Caco-2 (cell line): ENCODE measurements at places on chromosomes 2 and 18.

GRCh38 chr2:12094134-12094533 lies 347.7 kb downstream of the LPIN1 start:
- no peak for DNase-seq

DNA sequence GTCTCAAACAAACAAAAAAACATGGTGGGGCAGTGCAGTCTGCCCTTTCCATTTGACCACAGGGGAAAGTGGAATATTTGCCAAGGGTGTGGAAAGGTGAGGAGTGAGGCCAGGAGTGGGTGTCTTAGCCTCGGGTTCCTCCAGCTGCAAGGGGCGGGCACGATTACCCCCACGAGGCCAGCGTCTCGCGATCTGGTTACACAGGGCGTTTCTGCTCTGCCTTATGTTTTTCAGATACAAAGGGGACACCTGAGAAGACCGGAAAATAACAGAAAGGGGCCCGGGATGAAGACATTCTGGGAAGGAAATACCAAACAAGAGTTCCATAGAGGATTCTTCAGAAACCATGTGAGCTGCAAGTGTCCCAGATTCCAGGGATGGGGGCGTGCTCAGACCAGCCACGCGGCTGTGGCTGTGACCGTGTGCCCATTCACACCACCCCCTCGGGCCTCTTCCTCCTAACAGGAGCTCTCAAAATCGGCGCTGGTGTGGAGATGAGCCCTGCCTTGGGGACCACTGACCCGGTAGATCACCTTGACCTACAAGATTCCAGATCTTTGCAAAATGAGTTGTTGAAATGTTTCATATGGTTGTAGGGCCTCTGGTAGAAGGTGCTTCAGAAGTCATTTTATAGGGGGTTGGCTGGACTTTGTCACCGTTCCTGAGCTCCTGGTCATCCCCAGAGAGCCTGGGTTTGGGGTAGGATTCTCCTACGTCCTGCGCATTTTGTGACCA lies 34.2 kb downstream of the FAM178B start:
- no peak for DNase-seq

- no peak for DNase-seq
Observed at GRCh38 chr2:145123606-145124005, 603.7 kb upstream of the ZEB2 start.

- DNase-seq: no peak
Observed at GRCh38 chr2:75606761-75607399, 39.7 kb upstream of the MRPL19 start.

- DNase-seq: no peak
Observed at GRCh38 chr2:2926009-2926857, 451.4 kb downstream of the EIPR1 start.

GRCh38 chr2:215421859-215422461 lies 13.9 kb downstream of the FN1 start:
- DNase-seq: no peak

DNA sequence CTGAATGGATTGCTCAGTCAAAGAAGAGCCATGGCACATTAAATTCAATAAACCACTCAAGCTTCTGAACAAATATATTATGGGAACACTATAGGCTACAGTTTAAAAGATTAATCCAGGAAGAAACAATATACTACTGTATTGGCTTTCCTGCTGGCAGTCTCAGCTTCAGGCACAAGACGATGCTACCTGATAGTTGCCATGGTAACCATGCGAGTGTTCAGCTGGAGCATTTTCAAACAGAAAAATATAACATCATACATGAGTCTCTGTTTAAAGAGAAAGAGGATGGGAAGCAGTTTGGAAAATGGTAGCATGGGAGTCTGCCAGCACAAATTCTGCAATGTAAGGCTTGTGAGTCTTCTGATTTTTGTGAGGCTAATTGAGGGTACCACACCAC lies 65.9 kb upstream of the CPO start:
- no peak for DNase-seq

DNA sequence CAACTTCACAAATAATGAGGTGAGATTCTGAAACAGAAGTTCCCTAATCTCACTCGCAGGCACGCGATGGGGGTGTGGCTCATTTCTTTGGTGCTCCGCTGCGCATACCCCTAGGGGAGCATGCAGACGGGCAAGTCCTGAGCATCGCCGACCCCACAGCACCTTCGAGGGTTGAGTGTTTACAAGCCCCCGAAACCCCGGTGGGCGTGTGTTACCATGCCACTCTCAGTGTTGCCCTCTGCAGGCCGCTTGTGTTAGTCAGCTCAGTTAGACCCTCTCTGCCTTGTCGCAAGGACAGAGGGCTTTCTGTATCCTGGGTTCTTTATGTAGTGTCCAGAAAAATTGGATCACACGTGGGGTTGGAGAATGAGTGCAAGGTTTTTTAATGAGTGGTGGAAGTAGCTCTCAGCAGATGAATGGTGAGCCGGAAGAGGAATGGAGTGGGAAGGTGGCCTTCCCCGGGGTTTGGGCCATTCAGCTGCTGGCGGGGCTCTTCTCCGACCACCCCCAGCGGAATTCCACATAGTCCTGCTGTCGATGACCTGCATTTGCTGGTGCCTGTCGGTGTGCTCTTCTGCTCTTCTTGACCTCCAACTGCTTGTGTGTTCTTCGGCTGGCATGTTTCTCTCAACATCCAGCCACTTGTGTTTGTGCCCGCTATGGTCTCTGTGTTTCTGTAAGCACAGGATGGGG lies 191.3 kb downstream of the RPRM start:
- DNase-seq: no peak

DNA sequence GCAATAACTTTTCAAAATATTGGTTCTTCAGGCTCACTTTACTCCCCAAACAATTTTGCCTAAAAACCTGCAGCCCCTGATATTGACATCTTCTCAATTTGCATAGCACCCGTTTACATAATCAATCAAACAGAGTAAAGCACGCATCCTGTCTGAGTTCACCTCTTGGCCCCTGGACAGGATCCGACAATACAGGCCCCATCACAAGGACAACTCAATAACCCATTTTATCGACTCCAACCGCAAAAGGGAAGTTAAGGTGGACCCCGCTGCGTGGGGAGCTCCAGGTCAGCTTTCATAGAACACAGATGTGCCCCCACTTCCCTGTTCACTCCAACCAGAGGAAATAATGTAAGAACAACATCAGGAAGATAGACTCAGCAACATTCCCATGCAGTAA lies 44.7 kb downstream of the TTC32 start:
- DNase-seq: no peak

GRCh38 chr2:142291969-142292368 lies 161.2 kb upstream of the LRP1B start:
- DNase-seq: no peak

- DNase-seq: no peak
Observed at GRCh38 chr2:146349334-146349733, 1495.5 kb upstream of the ACVR2A start.

DNA sequence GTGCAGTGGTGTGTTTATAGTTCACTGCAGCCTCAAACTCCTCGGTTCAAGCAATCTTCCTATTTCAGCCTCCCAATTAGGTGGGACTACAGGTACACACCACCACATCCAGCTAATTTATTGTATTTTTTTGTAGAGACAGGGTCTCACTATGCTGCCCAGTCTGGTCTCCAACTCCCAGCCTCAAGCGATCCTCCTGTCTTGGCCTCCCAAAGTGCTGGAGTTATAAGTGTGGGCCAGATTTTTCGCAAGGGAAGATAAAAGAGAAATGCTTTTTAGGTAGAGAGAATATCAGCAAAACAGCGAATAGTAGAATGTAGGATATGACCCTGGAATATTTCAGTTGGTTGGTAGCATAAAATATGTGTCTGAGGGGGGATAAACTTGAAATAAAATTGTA lies 4.3 kb downstream of the DDX1 start:
- DNase-seq: no peak
